Aorta (tissue), 5 donors: ENCODE measurements at places on chromosomes 6 and 20. TPM values are rescaled to one million over a fixed set of nuclear protein-coding genes. Genes with fewer than 3 reads are reported as not detected.

- H3K4me3 ChIP-seq, result peak overlapping the region; percentile 54
- peak overlapping the region; percentile 19 for H3K27ac ChIP-seq
- H3K36me3 ChIP-seq, result no peaks in the 10 kb centered on the region
- no peaks in the 10 kb centered on the region for H3K27me3 ChIP-seq
- no peaks in the 10 kb centered on the region for H3K4me1 ChIP-seq
Observed at GRCh38 chr20:40688129-40689099, 622 bp downstream of the MAFB start.

- no peaks in the 10 kb centered on the region for H3K36me3 ChIP-seq
- DNase-seq, result no peak
- peaks cover 9% of the 10 kb centered on the region for H3K4me1 ChIP-seq
- H3K27ac ChIP-seq, result no peak overlapping the region
- no peaks in the 10 kb centered on the region for H3K27me3 ChIP-seq
Observed at GRCh38 chr6:46331461-46331860, 159.8 kb downstream of the RCAN2 start.

GRCh38 chr6:79874531-79875134 lies 72.7 kb downstream of the ELOVL4 start:
- no peak overlapping the region for H3K27ac ChIP-seq
- H3K4me1 ChIP-seq, result no peaks in the 10 kb centered on the region
- DNase-seq, result no peak
- H3K27me3 ChIP-seq, result no peaks in the 10 kb centered on the region
- no peaks in the 10 kb centered on the region for H3K36me3 ChIP-seq
- H3K4me3 ChIP-seq, result no peak overlapping the region

DNA sequence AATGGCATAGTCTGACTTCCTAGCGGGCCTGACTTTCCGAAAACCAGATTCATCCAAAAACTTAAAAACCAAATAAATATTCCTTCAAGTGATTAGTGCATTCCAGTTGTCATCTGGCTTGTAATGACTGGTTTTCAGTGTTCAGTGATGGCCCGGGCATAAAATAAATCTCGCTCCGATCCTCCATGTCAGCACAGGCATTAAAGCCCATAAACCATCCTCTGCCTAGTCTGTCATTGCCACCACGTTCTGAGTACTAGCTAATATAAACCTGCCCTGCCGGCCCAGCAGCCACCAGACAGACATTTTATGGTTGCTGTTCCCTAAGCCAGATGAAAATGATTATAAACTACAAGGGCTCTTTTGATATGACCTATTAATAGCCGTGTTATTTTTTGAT lies 232.3 kb upstream of the GMDS start:
- H3K36me3 ChIP-seq, result no peaks in the 10 kb centered on the region
- no peak overlapping the region for H3K4me3 ChIP-seq
- H3K4me1 ChIP-seq, result no peaks in the 10 kb centered on the region
- no peaks in the 10 kb centered on the region for H3K27me3 ChIP-seq

GRCh38 chr20:17969278-17969883 lies 563 bp downstream of the MGME1 start:
- no peak for DNase-seq
- H3K36me3 ChIP-seq, result no peaks in the 10 kb centered on the region
- H3K27me3 ChIP-seq, result no peaks in the 10 kb centered on the region
- H3K27ac ChIP-seq, result peak overlapping the region; percentile 65
- no peaks in the 10 kb centered on the region for H3K4me1 ChIP-seq

SLPI gene
- total RNA-seq, result 41.2 TPM

SRSF3 gene
- total RNA-seq, result 197 TPM

GRCh38 chr20:38722683-38723016 lies 1.6 kb upstream of the SLC32A1 start:
- DNase-seq, result no peak
- no peaks in the 10 kb centered on the region for H3K36me3 ChIP-seq
- H3K4me3 ChIP-seq, result no peak overlapping the region
- no peaks in the 10 kb centered on the region for H3K4me1 ChIP-seq
- no peak overlapping the region for H3K27ac ChIP-seq
- H3K27me3 ChIP-seq, result no peaks in the 10 kb centered on the region

- H3K27me3 ChIP-seq, result no peaks in the 10 kb centered on the region
- no peaks in the 10 kb centered on the region for H3K4me1 ChIP-seq
- no peaks in the 10 kb centered on the region for H3K36me3 ChIP-seq
- H3K4me3 ChIP-seq, result peak overlapping the region; percentile 90
- no peak for DNase-seq
Observed at GRCh38 chr20:53595018-53595378, 1.4 kb upstream of the ZNF217 start.

GRCh38 chr6:88443554-88443953 lies 277.4 kb upstream of the CNR1 start:
- H3K4me3 ChIP-seq, result no peak overlapping the region
- H3K4me1 ChIP-seq, result no peaks in the 10 kb centered on the region
- H3K36me3 ChIP-seq, result no peaks in the 10 kb centered on the region
- DNase-seq, result no peak
- H3K27ac ChIP-seq, result no peak overlapping the region
